ENCODE measurements at places on chromosomes 13 and 19.
A peak's percentile ranks its signal among the peaks of the same experiment; 100 is the strongest.

- no peak for DNase-seq
Measured at GRCh38 chr13:44814836-44815235, 174.4 kb downstream of the NUFIP1 start.

- no peak for DNase-seq
Measured at GRCh38 chr13:114050536-114051450, 76.9 kb upstream of the C13orf46 start.

- no peak for DNase-seq
Measured at GRCh38 chr13:71039440-71039839, 827.6 kb downstream of the DACH1 start.

DNA sequence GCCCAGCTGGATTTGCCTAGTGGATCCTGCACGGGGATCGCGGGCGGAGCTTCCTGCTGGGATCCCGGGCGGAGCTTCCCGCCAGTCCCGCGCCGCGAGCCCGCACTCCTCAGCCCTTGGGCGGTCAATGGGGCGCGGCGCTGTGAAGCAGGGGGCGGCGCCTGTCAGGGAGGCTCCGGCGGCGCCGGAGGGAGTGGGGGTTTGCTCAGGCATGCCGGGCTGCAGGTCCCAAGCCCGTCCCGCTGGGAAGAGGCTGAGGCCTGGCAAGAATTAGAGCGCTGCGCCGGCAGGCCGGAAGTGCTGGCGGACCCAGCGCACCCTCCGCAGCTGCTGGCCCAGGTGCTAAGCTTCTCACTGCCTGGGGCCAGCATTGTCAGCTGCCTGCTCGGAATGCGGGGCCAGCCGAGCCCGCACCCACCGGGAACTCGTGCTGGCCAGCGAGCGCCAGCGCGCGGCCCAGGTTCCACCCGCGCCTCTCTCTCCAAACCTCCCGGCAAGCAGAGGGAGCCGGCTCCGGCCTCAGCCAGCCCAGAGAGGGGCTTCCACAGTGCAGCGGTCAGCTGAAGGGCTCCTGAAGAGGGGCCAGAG, 119.6 kb downstream of the PRR20E start:
- DNase-seq, result no peak

DNA sequence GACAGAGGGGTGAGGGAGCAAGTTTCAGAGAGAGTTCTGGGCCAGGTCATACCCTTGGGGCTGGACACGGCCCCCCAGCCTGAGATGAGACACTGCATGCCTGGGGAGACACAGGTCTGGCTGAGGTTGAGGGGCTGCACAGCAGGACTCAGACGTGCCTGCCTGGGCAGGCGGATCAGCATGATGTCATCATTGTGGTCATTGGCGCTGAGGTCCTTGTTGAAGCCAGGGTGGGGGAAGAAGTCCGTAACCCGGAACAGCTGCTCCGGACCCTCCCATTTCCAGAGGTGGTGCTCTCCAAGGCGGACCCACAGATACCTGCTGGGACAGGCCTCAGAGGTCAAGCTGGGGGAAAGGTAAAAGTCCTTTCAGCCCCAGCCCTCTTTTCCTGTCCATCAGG, 5.0 kb upstream of the KLK8 start:
- DNase-seq, result no peak

DNA sequence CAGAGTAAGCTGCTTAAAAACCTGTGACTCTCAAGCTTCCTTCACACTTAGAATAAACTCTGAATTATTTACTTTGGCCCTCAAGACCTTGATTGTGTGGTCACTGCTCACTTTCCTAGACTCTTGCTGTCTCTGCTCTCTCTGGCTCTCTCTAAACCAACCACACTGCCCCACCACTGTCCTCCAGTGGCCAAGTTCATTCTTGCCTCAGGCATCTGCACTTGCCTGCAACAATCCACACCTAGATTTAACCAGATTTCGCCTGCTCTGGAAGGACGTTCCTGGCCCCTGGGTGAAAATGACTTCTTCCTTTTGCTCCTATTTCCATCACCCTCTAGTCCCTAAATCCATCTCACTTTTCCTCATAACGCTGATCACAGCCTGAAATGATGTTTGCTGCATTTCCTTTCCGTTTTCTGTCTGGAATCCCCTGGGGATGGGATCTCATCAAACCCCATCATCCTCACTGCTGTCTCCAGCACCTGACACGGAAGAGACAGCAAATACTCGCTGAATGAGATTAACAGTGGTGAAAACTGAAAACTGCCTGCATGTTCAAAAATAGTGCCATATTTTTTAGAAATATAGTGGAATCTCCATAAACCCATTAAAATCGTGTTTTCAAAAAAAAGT, 232.6 kb downstream of the UQCRFS1 start:
- peak; percentile 9 for DNase-seq

DNA sequence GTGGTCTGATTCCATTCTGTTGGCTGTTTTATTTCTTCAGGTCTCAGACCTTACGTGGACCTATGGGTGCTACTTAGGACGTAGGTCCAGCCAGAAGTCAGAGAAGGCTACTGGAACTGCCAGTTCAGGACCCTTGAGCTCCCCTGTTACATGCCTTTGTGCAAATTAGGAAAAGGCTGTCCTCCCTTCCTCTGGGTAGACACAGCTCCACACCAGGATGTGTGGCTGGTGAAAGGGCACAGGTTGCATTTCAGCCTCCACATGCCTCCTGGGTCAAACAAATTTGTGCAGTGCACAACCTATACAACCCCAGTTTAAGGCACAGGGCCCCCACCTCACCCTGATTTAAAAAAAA, 43.9 kb upstream of the MAP3K10 start:
- DNase-seq, result peak; percentile 6

- no peak for DNase-seq
Measured at GRCh38 chr19:15200553-15201364, at the start of gene NOTCH3. Gene NOTCH3 (minus strand): TSS chr19:15200995. CDS start chr19:15200905, 90 bp downstream.

DNA sequence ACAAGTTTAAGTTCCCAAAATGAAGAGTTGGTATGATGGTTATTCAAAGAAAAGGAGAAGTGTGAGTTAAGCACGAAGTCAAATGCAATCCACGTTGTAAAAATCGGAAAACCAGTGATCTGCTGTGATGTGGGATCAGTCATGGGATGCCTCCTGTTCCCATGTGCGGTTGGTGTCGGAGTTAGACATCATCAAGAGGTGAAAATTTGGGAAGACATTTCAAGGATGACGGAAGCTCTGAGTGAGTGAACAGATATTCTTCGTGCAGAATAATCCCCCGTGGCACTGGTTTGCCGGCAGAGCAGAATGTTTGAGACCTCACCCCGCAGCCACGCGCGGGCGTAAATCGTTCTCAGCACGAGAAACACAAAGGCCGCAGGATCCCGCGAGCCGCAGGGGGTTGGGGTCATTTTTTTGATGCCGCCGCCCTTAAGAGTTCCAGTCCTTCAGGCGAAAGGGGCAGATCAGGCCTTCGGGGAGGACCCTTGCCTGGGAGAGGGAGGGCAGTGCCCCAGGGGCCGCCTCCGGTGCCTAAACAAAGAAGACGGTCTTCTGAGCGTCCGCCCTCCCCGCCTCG, 13.7 kb upstream of the SOX1 start:
- no peak for DNase-seq

DNA sequence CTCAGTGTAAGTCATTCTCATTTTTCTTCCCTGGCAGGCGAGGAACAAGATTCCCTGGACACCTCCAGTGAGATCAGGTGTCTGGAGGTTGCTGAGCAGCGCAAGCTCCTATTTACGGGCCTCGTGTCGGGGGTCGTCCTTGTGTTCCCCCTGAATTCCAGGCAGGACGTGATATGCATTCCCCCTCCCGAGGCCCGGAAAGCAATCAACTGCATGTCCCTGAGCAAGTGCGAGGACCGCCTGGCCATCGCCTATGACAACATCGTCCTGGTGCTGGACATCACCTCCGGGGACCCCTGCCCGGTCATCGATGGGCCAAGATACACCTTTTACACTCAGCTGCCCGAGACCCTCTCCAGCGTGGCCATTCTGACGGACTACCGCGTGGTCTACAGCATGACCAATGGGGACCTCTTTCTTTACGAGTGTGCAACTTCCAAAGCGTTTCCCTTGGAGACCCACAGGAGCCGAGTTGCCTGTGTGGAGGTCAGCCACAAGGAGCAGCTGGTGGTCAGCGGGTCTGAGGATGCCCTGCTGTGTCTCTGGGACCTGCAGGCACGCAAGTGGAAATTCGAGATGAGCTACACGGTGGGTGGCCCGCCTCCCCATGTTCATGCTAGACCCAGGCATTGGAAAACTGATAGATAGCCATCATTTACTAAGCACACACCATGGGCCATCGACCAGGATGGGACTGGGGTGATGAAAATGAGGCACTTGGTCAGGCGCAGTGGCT, 21.5 kb upstream of the SIN3B start:
- no peak for DNase-seq

DNA sequence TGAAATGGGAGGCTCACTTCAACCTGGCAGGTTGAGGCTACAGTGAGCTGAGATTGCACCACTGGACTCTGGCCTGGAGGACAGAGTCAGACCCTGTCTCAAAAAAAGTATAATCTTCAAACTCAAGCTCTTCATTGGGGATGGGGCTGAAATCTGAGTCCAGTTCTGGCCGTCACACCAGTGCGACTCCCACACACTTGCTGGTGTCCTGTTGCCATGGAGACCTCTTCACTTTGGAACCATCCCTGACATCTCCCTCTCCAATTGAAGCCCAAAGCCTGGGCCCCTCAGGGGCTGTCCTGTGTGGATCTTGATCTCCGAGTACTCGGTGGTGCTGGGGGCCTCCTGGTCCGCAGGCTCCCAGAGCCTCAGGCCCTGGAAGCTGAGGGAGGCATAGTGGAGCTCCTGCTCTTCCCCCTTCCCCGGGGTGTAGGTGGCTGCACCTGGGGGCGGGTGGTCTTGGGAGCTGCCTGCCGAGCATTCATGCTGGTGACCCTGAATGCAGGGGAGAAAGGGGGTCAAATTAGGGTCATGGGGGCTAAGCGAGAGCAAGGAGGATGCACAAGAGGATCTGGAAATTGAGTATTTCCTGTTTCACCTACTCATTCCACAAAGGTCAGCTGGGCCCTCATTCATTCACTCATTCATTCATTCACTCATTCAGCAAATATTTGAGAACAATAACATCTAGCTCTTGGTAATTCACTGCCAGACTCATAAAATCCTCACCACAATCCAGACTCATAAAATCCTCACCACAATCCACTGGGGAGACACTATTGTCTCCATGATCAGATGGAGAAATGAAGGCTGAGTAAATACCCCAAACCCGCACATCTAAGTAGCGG, 11.0 kb downstream of the SIGLEC11 start:
- DNase-seq, result no peak

GRCh38 chr19:51242881-51243630, 7.8 kb upstream of the SIGLECL1 start:
- DNase-seq, result no peak

DNA sequence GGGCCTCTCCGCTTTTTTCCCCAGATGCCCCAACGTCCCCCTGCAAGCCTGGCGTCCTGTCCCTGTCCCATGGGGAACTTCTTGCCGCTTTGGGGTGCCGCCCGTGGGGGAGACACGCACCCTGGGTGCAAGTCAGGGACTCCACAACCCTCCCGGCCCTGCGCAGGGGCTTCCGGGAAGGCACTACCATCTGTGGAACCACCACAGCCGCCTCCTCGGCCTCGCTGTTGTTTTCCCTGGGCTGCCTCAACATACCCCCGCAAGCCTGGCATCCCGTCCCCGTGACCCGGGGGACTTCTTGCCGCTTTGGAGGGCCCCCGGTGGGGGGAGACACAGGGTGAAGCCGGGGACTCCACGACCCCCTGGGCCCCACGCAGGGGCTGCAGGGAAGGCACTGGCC, 238.4 kb downstream of the TUBA3C start:
- DNase-seq, result no peak

DNA sequence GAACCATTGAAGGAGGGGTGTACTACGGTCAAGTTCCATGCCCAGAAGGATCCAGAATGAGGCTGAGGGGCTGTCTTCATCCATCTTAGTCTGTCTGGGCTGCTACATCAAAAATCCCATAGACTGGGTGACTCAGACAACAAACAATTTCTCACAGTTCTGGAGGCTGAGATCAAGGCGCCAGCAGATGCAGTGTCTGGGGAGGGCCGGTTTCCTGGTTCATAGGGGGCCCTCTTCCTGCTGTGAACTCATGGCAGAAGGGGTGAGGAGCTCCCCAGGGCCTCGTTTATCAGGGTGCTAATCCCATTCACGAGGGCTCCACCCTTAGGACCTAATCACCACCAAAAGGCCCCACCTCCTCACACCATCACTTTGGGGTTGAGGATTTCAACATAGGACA, 14.7 kb upstream of the KCTD15 start:
- DNase-seq, result no peak

GRCh38 chr13:105153611-105154010, 1381.9 kb downstream of the EFNB2 start:
- DNase-seq, result no peak

GRCh38 chr19:20279516-20279915, 112.5 kb downstream of the ZNF486 start:
- DNase-seq, result no peak

- DNase-seq, result no peak
Measured at GRCh38 chr13:111880185-111880584, 186.8 kb upstream of the SOX1 start.

DNA sequence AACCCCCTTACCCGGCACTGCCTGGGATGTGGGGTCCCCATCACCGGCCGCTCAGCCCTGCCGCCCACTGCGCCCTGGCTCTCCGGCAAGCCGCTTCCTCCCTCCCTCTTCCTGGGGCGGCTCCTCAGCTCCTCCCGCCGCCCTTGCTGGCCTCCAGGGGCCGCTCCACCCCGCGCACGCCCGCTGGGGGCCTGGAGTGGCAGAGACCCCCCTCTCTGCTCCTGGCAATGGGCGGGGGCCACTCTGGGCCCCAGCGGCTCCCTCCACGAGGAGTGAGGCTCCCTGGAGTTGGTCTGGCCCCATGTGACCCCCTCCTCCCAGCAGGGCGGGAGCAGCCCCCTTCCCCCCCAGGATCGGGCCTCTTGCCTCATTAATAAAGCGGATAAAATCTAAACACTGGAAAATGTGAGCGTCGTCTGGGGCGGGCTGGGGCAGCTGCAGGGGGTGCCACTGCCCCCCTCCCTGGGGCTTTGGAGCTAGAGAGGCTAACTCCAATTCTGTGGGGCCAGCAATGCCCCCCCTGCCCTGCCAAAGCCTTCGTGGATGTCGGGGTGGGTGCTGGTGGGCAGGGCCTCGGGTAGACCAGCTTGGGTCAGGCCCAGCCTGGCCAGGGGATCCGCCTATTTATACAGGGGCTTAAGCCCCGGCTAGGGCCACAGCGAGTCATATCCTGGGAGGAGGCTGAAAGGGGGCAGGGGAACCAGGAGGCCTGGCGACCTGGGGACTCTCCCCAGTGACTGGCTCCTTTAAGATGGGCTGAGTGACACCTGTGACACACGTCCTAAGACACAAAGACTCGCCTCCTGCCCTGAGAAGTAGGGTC, at the start of gene PTGER1:
Gene PTGER1 (minus strand): TSS at position 104 of the 823 bp plus-strand sequence. CDS start 1,034 bp downstream, outside the sequence.
- DNase-seq, result peak; percentile 38

GRCh38 chr19:13176345-13176744, 26.1 kb downstream of the IER2 start:
- DNase-seq, result no peak

- DNase-seq, result peak; percentile 93
Measured at GRCh38 chr19:48608798-48609263, 2.3 kb downstream of the SPACA4 start.

GRCh38 chr13:29908416-29909080, 58.1 kb upstream of the UBL3 start:
- DNase-seq, result no peak

DNA sequence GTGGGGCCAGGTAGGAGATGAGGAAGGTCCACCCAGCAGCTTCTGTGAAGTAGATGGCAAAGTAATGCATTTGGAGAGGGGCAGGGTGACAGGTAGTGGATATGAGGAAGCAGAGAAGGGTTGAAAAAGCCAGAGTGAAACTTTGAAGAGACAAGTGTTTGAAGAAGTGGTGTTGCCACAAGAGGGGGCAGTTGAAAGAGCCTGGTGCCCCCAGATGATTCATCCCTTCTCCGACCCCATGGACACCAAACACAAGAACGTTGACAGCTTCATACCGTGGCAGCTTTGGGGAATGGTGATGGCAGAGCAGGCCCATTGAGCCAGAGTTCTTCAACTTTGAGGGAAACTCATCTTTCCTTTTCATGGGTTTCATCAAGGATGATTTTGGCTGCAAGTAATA, 19.9 kb downstream of the IFNL3 start:
- no peak for DNase-seq

Measured in HT-29 (cell line).